AG04449 (cell line): ENCODE measurements at places on chromosomes 12 and 14.
A peak's percentile ranks its signal among the peaks of the same experiment; 100 is the strongest.

DNA sequence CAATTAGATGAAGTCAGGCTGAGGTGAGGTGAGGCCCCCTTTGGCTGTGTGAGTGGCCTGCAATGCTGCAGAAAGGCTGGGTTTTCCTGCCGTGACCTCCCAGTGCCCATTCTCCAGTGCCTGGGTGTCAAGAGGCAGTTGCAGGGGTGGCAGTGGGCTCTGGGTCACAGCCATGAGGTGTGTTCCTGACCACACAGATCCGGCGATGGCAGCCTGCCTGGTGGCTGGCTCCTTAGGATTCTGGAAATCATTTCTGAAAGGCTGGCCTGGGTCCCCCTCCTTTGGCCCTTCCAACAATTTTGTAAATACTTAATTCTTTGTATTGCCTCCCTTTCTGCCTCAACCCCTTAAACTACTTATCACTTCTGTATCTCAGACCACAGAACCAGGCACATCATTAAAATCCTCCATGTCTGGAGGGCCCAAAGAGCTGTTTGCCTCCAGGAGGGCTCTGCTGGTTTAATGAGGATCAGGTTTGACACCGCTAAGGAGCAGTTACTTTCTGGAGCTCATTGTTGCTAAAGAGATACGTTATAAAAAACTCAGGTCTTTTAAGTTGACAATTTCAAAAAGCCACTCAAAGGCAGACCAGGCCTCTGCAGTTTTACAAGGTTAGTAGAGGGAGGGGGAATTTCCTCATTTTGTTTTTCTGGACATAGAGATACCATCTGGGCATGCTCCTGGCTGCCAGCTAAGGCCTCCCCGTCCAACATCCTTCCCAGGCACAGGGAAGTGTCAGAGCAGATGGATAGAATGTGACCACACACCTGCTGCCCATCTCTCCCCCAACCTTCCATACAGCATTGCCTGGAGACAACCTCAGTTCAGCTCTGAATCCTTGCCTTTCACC, 204.4 kb downstream of the FOXN3 start:
- DNase-seq, result no peak

GRCh38 chr14:105536691-105537579, 10.6 kb downstream of the TMEM121 start:
- DNase-seq, result no peak

DNA sequence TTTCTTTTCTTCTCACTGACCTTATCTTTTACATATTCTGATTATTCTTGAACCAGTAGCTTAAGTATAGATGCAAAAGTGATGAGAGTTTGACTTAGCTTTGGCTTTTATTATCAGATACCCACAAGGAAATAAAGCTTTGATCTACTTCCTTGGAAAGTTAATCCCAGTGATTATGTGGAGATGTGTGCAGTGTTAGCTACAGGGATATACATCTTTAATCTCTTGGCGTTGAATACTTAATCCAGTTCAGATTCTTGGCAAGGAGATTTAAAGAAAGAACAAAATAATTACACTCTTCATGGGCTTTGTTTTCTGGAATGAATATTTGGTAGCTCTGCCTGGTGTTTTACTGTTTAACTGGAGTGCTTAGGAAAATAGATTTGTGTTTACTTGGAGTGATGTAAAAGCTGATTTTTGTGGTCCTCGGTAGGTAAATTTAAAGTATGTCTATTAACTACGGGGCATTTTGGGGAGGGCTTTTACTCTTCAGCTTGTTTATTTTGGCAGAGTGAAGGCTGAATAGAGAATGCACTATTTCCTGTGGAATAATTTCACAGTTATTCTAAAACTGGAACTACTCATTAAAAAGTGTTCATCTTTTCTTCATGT, 150.1 kb upstream of the LRIG3 start:
- DNase-seq, result no peak

DNA sequence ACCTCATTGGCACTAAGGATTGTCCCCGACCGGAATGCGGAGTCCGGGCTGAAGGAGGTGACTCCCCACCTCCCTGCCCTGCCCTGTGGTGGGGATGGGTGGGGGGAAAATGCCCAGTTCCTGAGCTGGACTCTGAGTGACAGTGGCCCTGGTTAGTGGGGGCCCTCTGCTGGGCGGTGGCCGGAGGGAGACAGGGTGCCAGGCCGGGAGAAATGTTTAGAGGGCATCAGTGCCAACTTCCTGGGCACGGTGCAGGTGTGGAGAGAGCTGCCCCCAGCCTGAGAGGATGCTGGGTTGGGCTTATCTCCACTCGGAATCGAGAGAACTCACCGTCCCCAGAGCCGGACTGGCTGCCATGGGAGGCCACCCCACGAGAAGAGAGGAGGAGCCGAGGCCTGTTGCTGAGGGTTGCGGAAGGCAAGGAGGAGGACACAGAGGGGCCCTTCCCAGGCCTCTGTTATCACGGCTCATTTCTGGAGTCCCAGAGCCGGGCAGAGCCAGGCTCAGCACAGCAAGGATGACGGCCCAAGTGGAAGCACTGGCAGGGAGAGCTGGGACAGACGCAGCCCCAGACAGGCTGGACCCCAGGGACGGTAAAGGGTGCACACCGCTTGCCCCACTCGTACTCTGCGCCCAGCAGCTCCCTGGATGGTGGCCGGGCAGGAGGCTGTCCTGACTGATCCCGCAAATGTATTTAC, 156.7 kb downstream of the KIF26A start:
- DNase-seq, result no peak

DNA sequence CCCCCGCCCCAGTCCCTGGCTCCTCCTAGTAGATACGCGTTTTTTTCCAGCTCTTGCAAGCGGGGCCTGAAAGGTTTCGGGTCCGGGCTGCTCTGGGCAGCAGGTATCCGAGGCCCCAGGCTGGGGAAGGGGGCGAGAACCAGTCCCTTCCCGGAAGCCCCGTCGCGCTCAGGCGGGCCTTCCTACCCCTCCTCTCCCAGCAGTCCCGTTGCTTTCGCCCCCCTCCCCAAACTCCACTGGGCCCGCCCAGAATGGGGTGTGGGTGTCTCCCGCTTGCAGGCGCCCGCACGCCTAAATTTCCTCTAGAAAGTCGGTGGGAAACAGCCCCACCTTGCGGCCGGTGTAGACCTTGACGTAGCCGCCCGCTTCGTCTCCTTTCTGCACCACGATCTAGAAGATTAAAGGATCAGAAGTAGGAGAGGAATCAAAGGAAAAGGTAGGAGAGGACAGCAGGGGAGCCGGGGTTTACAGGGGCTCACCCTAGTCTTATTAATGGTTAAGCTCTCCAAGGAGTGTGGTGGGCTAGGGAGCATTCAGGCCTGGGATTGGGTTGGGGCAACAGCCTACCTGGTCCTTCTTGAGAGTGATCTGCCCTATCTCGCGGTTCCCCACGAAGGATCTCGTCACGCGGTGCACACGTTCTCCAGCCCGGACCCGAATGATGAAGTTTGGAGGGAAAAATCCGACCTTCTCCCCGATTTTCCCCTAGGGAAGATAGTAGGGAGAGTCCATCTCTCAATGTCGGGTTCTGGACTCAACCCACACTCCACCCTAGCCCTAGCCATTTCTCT, 7.3 kb downstream of the STAC3 start:
- DNase-seq, result no peak

- DNase-seq, result peak; percentile 23
These were observed 14.3 kb upstream of the ARMH4 start for GRCh38 chr14:58166005-58166983.

DNA sequence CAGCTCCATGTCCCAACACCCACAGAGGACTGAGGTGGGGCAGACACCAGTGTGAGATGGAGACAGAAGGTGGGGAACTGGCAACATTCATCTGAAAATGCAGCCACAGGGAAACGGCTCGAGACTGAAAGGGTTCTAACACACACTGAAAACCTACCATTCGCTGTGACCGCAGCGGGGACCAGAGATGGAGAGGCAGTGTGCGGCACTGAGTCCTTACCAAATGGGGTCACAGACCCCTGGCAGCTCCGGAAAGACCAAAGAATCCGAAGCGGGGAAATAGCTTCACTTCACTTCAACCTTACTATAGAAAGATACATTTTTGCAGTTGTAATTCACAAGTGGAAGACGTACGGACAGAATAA, 9.6 kb downstream of the BAG5 start:
- DNase-seq, result no peak

GRCh38 chr12:2633825-2634200, 161.0 kb upstream of the FKBP4 start:
- no peak for DNase-seq

DNA sequence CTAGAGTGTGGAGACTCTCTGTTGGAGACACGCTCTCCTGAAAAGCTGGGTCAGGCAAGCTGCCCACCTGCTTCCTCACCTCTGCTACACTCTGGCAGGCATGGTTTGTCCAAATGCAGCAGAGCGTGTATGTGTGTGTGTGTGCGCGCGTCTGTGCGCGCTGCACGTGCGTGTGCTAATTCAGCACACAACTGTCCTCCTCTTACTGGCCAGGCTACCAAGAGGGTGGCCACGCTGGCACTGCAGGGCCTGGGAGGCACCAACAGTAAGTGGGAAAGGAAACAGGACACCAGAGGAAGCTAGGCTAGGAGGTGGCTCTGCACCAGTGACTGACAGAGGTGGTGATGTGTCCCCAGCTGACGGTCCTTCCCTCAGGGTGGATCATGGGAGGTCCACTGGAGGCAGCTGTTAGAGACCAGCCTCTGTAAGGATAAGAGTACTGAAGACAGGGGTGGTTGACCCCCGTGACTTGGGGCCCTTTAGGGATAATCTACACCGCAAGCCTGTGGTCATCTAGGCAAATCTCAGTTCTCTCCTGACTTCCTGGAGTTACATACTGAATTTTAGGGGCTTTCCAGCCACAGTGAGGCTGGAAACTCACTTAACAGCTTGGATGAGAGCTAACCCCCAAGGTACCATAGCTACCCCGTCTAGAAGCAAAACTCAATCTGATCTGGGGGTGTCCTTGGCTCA, 15.6 kb upstream of the TFCP2 start:
- DNase-seq, result no peak

- DNase-seq, result no peak
These were observed 46.9 kb upstream of the ANO6 start for GRCh38 chr12:45168976-45169375.

DNA sequence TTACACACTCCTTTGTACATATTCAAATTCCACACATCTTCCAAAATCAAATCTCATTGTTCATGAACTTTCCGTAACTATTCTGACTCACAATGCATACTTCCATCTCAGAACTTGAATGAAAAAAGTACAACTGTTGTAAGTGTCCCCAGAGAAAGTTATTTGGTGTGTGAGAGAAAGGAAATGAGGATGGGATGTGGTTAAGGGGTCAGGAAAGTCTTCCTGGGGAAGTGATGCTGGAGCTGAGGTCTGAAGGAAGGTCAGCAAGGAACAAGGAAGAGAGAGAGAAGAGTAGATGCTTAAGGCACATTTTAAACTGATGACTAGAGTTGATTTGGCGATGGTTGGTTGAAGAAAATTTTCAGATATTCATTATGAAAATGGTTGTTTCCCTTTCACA, 340.0 kb upstream of the STXBP6 start:
- no peak for DNase-seq

DNA sequence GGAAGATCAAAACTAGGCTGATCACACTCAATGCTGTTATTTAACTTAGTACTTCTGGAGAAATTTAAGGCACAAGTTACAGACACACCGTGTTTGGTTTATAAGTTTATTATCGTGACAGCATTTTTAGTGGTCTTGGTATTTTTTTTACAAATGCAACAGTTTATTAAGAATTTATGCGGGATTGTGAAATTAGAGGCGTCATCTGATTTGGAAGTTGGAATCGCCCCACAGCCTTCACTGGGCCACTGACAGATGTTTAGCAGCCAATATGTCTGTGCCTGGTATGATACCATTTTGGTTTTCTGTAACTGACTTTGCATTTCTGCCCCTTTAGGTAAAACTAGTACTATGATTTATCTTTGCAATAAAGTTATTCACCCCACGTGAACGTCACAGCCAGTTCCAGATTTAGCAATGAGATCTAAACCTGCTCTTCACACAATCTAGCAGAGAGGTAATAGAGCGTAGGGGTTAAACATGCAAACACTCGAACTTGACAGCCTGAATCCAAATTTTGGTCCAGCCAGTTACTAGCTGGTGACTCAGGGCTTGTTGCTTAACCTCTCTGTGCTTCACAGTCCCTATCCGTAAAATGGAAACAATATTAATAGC, 73.2 kb upstream of the SSTR1 start:
- no peak for DNase-seq

- DNase-seq, result no peak
These were observed 38.7 kb downstream of the ISCA2 start for GRCh38 chr14:74532246-74532645.

- no peak for DNase-seq
These were observed 1.9 kb downstream of the ASCL1 start for GRCh38 chr12:102959391-102959790.

GRCh38 chr12:50282721-50283228, 545 bp downstream of the LIMA1 start:
- no peak for DNase-seq

DNA sequence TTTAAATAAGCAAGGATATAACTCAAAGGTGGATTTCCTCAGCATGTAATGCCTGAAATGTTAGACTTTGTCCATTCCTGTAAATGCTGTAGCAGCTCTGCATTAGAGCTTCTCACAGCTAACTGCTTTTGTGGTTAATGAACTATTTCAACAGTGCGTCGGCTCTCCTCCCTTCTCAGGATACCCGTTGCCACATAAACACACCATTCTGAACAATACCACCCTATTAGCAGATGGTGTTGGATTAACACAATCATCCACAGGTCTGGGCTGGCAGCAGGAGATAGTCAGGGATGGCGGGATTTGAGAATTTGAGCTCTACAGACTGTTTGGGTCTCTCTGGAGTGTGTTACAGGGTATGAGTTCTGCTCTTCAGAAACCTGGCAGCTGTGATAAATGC, 33.5 kb upstream of the C12orf42 start:
- no peak for DNase-seq

DNA sequence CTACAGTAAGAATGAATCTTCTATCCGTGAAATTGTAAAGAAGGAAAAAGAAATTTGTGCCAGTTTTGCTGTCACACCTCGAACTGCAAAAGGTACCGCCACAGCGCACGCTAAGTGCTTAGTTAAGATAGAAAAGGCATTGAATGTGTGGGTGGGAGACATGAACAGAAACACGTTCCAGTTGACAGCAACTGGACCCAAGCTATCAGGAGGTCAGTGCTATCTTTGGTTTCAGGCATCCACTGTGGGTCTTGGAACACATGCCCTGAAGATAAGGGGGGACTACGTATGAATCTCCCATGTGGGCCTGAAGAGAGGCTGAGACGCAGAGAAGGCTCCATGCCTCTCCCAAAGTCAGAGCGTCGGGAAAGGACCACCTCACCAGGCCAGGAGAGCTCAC, 9.8 kb downstream of the IFFO1 start:
- DNase-seq, result no peak

GRCh38 chr12:108717243-108717642, 14.1 kb downstream of the CORO1C start:
- no peak for DNase-seq

GRCh38 chr12:308511-308910, 45.9 kb upstream of the SLC6A13 start:
- no peak for DNase-seq
